ENCODE measurements at places on chromosomes 2 and 18. TPM values are rescaled to one million over a fixed set of nuclear protein-coding genes. Genes with fewer than 3 reads are reported as not detected.

- H3K27ac ChIP-seq, result peak overlapping the region; percentile 48
- DNase-seq, result no peak
- no peaks in the 10 kb centered on the region for H3K36me3 ChIP-seq
- H3K4me1 ChIP-seq, result no peaks in the 10 kb centered on the region
- H3K4me3 ChIP-seq, result no peak overlapping the region
Measured at GRCh38 chr2:105498281-105498846, 99.5 kb upstream of the FHL2 start.

The TTC21B gene
- total RNA-seq, result 12.4 TPM

DNA sequence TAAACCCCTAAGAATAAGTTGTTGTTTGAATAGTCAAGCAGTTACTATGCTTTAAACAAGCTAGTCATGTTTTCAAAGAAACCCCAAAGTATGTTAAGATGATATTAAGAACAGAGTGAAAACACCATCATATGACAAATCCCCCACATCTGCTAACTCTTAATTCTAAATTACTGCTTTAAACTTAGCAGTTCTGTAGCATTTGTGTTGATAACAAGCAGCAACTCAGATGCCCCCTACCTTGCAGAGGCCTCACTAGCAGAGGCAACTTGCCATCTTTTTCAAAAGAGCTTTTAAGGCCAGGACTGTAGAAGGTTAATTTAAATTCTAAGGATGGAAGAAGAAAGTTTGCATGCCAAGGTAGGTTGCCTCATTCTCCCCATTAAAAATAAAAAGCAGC is 376.2 kb downstream of the SETBP1 start:
- H3K4me3 ChIP-seq, result no peak overlapping the region
- DNase-seq, result no peak
- no peaks in the 10 kb centered on the region for H3K4me1 ChIP-seq
- no peaks in the 10 kb centered on the region for H3K27me3 ChIP-seq

- no peak overlapping the region for H3K4me3 ChIP-seq
- H3K27me3 ChIP-seq, result no peaks in the 10 kb centered on the region
- no peak for DNase-seq
- no peaks in the 10 kb centered on the region for H3K4me1 ChIP-seq
- no peak overlapping the region for H3K27ac ChIP-seq
- no peaks in the 10 kb centered on the region for H3K36me3 ChIP-seq
Measured at GRCh38 chr2:6449343-6449742, 416.4 kb downstream of the CMPK2 start.

DNA sequence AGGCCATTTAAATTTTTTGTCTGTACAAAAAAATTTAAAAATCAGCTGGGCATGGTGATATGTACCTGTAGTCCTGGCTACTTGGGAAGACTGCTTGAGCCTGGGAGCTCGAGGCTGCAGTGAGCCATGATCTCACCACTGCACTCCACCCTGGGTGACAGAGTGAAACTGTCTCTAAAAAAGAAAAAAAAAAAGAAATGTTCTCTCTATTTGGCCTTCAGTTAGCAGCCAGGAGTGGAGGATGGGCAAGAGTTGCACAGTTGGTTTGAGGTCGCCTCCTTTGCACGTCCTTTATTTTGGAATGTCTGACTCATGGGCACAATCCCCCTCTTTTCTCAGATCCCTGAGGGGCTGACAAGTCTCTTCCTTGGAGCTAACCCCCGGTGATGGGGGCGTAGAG is 26.3 kb downstream of the ITM2C start:
- H3K4me3 ChIP-seq, result no peak overlapping the region
- no peaks in the 10 kb centered on the region for H3K4me1 ChIP-seq
- no peak for DNase-seq
- no peaks in the 10 kb centered on the region for H3K27me3 ChIP-seq
- no peaks in the 10 kb centered on the region for H3K36me3 ChIP-seq

Measured in Panc1 (cell line).